Cortex of kidney (tissue), 1 donor: ENCODE measurements at places on chromosomes 13 and 19.

GRCh38 chr13:108681986-108682575 lies 52.7 kb downstream of the MYO16 start:
- no peak for DNase-seq

- DNase-seq: no peak
These were observed 39.7 kb downstream of the SOX1 start for GRCh38 chr13:112106478-112107141.

DNA sequence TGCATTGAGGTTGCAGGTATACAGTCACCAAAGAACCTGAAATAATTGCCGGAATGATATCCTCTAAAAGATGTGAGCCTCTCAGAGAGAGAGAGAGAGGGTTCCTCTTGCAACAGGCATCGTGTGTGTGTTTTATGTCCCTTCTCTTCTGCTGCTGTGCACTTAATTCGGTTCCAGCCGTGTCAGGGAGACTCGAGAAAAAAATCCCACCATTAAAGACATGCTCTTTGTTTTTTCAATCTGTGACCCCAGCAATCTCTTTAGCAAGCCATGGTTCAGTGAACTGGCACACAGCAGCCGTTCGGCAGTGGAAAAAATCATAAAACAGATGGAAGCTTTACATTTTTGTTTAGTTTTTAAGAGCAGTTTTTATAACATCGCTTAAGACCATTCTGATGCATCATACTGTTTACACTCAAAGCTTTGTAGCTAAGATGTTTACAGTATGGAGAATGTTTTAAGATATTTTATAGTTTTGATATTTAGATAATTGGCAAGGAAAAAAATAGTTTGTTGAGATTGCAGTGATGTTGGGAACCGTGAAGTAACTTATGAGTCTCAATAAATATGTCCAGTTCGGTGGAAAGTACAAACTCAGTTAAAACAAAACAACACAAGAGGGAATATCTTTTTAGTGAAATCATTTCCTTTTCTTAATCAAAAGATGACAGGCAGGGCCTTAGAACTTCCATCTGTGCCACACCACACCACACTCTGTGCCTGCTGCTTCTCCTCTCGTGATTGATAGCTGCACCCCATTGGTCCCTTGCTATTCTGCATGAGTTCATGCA lies 31.2 kb upstream of the ZNF536 start:
- no peak for DNase-seq

- DNase-seq: no peak
These were observed 19.0 kb downstream of the MAN2B1 start for GRCh38 chr19:12647490-12648071.

DNA sequence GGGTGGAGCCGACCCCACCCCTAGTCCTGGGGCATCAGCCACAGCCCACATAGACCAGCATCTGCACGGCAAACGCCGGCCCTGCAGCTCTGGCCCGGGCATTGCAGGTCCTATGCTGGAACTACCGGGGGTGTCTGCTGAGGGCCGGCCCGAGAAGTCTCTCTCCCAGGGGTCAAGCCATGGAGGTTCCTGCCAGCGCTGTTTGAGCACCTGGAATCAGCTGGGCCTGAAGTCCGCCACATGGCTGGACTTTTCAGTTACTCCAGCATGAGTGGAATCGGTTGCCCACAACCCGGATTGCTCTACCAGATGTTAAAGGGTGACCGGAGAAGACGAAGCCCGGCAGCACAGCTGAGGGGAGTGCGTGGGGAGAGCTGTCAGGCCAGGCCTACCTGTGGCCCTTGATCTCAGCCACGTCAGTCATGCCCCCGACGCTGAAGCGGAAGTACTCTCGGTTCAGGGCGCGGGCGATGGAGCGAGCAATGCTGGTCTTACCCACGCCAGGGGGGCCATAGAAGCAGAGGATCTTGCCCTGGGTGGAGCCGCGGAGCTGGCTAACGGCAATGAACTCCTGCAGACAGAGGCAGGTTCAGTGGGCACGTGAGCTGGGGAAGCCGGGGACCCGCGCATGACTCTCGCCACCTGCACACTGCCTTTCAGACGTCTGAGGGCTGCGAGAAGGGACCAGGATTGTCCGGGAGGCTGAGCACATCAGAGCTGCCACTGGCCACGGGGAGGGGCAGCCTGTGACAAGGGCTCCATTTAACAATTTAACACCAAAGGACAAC lies 8.7 kb downstream of the RPL36 start:
- no peak for DNase-seq

DNA sequence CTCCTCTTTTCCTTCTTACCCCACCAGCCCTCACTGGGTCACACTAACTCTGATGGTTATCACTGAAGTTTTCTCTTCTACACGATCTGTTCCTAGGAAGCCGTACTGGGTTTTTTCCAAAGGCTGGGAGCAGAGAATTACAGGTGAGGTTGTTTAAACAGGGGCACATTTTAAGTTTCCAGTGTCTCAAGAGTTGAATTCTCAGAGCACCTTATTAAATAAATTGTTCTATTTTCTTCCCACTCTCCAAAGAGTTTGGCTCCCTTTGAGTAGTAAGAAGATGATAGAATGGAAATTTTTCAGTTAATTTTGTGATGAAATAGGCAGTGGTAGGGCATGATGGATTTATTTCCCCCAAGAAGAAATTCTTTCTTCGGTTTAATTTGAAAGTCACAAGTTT lies at the start of gene OR7D4:
Gene OR7D4, minus strand, starts transcription at position 101 of the 400 bp plus-strand sequence. CDS start 4,752 bp downstream, outside the sequence.
- DNase-seq: no peak

GRCh38 chr19:11659612-11660011 lies 62.3 kb downstream of the ZNF627 start:
- no peak for DNase-seq

GRCh38 chr19:55526216-55527196 lies 10.4 kb downstream of the SBK2 start:
- no peak for DNase-seq

DNA sequence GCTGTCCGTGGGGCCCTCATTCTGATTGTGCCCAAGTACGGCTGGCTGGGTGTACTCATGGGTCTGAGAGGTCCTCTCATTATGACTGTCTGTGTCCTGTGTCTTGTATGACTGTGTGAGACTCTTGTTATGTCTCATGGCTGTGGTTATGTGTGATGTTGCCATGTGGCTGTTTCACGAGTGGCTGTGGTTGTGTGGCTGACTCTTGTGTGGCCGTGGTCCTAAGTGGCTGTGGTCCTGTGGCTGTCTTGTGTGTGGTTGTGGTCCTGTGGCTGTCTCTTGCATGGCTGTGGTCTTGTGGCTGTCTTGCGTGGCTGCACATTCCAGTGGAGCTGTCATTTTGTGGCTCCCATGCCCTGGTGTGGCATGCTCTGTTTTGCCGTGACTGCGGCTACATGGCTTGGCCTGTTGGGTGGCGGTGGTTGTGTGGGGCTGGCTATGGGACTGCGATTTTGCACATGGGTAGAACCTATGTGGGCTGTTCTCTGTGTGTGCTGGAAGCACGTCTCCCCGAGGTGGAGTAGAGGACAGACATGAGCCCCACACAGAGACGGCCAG lies 2.5 kb downstream of the LYL1 start:
- no peak for DNase-seq

DNA sequence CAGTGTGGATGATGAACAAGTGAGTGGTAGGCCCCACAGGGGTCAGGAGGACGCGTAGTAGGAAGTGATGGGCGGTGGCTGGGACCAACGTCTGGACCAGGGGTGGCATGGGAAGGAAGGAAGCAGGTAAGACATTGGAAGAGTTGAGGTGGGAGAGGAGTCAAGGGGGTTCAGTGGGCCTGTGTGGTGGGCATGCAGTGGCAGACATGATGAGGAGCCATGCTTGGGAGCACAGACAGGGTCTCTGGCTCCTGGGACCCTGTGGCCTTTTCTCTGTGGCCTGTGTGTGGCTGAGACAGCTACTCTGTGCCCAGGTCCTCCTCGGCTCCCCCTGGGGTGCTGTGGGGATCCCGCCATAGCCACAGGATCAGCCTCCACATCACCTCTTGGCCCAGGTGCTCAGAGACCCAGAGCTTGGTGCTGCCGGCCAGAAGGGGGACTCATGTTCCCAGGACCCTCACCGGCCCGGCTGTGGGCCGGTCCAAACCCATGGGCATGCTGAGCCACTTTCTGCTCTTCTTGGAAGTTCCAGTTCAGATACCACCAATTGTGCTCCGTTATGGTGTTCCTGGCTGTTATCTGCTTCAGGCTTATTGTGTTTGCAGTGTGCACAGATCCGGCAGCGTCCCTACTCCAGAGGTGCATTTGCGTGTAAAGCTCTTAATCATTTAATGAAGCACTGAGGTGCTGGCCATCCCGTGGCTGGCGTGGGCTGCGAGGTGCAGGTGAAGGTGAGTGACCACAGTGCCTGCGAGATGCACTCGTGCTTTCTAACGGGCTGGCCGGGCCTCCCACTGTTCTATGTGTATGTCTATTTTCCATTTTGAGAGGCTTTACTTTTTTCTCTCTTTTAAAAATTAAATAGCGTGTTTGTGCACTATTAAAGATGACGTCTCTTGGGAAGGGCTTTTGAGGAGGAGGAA lies 147.9 kb downstream of the TEX29 start:
- DNase-seq: no peak

DNA sequence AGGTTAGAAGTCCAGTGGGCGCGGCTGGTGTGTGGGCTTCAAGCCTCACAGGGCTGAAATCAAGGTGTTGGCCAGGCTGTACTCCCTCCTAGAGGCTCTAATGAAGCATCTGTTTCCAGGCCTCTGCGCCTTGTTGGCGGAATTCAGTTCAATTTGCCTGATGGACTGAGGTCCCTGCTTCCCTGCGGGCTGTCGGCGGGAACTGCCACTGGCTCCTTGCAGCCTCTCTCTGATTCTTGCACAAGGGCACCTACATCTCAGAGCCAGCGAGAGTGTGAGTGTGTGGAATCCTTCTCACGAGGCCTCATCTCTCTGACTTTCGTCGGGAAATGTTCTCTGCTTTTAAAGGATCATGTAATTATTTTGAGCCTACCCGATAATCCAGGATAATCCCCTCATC lies 128.6 kb downstream of the DLEU7 start:
- DNase-seq: no peak

GRCh38 chr19:2251106-2252054 lies 2.3 kb downstream of the AMH start:
- DNase-seq: no peak

DNA sequence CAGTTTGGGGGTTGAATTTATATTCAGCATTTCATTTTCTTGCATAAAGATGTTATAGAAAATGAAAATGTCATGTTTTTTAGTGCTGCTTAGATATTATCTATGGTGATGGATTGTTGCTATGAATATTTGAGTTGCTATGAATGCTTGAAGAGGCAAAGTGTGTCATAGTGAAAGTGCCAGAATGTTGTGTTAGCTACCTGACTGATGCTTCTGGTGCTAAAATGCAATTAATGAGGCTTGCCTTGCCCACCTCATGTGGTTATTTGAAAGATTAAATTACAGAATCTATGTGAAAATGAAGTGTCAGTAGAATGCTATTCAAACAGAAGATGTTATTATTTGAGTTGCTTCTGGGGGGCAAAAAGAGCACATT lies 62.7 kb upstream of the MYCBP2 start:
- DNase-seq: no peak

DNA sequence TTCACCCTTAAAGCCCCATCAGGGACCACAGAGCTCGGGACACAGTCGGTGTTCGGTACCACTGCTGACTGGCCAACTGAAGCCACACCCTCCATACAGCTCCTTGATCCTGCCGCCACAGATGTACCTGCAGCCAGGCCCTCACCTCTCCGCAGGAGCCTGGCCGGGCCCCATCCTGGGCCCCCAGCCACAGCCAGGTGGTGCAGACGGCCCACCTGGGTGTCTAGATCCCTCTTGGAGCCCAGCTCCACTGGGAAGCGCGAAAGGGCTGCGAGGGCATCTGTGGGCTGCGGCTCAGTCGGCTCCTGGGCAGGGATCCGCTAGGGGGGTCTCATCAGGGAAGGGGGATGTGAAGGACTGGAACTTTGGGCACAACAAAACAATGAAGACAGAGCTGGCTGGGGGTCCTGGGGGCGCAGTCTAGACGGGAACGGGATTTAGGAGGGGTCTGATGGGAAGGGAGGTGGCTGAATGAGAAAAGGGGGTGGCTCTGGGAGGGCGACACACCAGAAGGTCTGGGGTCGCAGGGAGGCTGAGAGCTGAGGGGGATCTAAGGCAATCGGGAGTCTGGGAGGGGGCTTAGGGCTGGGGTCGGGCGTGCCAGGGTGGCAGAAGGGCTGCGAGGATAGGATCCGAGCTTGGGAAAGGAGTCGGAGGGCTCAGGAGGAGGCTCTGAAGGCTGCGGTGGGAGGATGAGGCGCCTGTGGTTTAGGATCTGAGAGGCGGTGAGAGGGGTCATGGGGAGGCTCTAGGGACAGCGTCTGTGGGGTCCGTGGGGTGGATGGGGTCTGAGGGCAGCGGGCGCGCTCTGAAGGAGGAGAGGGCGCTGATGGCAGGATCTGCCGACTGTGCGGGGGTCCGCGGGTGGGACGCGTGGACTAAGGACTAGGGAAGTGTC lies 15.8 kb downstream of the PRODH2 start:
- DNase-seq: no peak

DNA sequence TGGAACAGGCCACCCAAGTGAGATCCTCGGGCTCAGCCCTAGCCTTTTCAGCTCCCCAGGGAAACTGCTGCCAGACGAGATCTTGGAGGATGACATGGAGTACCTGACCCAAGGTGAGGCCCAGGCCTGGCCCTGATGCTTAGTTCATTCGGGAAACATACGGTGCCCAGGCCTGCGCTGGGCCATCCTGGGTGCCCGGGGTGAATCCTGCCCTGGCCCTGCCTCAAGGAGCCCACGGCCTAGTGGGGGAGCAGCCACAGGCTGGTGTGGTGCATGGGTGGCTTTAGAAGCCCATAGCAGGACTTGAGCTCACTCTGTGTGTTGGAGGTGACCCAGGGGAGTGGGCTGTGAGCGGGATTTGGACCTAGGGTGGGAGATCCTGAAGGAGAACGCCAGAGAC lies 10.1 kb downstream of the SIX5 start:
- DNase-seq: no peak

GRCh38 chr13:94234738-94235137 lies 244.7 kb downstream of the DCT start:
- no peak for DNase-seq

GRCh38 chr19:19652482-19653295 lies 9.2 kb upstream of the GMIP start:
- no peak for DNase-seq
